Activated CD4-positive, alpha-beta T cell treated with anti-CD3 and anti-CD28 coated beads, Interleukin-2, amount 10 ng/mL, durations not matched to agents 24 days and 14 days (primary cell): ENCODE measurements at places on chromosomes 1 and 21.

DNA sequence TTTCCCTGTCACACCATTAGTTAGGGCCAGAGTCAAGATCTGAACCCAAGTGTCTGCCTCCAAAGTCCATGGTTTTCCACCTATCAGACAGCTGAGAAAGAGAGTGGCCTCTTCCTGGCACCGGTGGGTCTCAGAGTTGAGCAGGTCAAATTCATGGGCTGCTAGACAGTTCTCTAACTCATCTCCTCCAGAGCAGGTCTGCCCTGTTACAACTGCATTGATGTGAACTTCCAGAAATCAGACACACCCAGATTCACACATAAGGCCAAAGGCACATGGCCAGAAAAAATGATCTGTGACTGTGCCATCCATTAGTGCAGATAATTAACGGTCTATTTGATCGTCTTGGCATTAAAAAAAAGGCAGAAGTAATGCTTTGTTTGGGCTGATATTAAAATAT is 17.5 kb downstream of the SMIM12 start:
- no peak for DNase-seq

GRCh38 chr1:204495078-204495753 is 611 bp upstream of the PIK3C2B start:
- DNase-seq = no peak

DNA sequence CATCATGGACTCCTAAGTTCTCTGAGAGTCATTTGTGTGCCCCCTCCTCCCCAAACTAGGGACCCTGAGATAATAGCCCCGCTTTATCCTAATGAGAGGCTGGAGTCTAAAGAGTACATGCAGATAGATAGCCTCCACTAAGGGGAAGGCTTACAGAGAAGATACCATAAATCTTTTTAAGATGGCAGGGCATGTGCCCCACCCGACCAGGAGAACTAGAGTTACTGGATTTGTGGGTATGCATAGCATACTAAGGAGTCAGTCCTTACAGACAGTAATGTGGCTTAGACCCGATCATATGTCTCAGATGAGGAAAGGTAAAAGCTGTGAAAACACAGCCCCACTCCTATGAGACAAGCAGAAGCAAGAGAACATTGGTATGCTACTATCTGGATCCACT is 25.7 kb upstream of the PKN2 start:
- no peak for DNase-seq

DNA sequence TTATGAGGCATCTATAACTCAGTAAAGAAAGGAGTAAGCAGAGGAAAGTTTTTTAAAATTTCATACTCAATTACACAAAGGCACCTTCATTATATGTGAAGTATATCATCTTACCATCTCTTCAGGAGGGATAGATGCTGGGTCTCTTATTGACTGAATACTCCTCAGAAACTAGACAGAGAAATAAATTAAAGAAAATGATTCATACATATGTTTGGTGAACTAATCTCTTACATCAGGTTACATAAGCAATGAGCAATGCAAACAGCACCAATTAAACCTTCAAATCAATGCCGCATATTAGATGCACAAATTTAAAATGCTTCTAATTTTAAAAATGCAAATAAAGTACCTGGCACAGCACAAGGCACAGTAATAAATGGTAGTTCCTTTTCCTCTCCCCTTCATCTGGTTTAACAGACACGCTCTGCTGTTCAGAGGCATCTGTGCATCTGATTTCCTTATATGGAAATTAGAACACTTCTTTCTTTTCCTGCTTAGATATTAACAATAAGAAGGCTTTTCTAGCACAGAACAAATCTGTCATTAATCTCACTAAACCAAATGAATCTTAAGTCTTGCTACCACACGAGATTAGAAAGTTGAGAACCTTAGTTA is 20.0 kb downstream of the SCYL3 start:
- no peak for DNase-seq

DNA sequence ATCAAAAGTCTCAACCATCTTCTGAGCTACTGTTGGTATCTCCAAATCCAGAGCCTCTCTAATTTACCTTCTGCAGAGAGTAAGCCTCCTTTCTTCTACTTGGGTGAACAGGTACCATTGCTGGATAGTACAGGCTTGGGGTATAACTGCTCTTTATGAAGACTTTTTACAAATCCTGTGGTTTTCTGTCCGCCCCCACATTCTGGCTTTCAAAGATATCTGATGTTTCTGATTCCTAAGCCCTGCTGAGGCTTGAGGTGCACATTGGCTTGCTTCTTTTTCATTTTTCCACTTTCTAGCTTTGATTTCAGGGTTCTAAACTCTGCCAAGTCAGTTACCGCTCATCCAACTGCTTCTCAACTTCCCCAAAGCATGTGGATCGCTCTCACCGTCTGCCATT is 37.1 kb downstream of the TENT5C start:
- no peak for DNase-seq

DNA sequence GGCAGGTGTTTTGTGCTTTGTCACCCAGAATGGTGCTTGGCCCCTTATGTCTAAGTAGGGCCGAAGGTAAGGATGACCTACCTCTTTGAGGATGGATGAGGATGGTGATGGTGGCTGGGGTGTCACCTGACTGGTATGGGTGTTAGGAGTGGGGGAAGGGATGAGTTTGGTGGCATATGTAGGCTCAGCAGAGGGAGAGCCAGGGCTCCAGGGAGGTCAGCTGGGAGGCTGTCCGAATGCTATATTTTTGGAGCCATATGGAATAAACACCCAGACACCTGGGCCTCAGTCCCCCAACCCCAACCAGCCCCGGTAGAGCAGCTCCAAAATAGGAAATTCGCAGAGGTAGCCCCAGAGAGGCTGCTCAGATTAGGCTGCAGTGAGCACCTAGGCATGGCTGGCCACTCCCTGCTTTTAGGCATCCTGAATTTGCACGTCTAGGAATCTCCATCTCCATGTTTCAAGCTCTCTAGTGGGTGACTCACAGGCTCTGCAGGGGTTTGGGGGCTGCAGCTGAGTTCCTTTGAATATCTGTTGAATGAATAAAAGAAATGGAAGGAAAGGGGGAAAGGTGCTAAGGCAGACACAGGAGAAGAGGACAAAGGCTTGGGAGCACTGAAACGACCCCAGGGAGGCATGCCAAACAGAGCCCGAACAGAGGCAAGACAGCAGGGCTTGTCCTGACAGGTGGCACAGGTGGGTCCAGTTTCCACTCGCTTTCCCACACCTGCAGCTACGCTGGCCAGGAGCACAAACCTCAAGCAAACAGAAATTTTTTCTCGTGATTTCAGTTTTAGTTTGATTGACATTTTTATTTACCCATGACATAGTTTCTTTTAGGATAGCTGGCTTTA is 135.3 kb upstream of the EDN2 start:
- DNase-seq = no peak

DNA sequence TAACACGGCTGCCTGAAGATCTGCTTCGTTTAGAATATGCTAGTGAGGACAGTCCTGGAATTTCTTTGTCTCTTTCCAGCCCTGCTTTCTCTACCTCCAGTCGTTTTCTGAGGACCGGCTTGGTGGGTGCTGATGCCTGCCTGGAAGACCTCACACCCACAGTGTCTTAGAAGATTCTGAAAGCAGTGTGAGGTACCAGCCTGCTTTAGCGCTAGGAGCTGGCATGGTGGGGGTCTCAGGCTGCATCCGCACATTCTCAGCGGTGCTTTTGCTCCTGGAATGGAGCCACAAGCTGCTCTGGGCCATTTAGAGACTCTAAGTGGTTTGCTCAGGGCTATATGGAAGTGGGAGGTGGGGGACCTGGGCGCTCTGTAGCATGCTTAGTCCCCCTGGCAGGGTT is 61.4 kb downstream of the CD247 start:
- DNase-seq = no peak

DNA sequence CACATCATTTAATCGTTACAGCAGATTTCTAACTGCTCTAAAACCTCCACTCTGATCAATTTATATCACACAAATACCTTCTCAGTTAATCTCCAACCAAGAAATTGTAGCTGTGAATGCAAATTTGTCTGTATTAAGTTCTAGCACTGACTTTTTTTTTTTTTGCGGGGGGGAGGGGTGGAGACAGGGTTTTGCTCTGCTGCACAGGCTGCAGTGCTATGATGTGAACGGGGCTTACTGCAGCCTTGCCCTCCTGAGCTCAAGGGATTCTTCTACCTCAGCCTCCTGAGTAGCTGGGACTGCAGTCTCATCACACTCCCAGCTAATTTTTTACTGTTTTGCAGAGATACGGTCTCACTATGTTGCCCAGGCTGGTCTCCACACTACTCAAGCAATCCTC is 163.6 kb downstream of the RERE start:
- DNase-seq = no peak

DNA sequence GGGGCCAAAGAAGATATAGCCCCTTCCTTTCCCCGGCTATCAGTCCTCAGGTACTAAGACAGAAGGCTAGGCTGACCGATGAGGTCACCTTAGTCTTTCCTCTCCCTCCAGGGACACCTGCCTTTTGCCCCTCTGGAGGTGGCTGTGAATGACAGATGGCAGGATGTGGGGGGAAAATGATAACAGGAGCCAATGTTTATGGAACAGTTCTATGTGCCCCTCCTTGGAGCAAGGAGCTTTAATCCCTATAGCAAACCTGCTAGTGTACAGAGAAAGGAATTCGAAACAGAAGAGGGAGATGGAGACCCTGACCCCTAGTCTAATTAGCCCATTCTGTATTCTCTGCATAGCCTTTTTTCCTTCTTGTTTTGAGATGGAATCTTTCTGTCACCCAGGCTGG is 28.1 kb downstream of the SERINC2 start:
- DNase-seq = no peak

DNA sequence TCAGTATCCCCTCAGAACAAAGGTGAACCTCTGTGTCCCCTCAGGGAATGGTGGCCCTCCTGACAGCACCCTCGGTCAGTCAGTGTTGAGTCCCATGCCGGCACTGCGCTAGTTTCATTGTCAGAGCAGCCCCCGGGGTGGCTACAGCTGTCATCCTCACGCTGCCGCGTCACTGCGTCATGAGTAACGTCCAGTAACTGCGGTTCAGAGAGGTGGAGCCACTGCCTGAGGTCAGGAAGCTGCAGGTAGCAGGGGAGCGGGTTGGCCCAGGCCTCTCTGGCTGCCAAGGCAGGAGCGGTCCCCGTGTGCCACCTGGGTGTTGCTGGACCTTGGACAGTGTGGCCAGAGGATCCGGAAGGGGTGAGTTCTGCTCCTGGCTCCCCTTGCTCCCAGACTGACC is 20.2 kb upstream of the WNT4 start:
- DNase-seq = no peak

DNA sequence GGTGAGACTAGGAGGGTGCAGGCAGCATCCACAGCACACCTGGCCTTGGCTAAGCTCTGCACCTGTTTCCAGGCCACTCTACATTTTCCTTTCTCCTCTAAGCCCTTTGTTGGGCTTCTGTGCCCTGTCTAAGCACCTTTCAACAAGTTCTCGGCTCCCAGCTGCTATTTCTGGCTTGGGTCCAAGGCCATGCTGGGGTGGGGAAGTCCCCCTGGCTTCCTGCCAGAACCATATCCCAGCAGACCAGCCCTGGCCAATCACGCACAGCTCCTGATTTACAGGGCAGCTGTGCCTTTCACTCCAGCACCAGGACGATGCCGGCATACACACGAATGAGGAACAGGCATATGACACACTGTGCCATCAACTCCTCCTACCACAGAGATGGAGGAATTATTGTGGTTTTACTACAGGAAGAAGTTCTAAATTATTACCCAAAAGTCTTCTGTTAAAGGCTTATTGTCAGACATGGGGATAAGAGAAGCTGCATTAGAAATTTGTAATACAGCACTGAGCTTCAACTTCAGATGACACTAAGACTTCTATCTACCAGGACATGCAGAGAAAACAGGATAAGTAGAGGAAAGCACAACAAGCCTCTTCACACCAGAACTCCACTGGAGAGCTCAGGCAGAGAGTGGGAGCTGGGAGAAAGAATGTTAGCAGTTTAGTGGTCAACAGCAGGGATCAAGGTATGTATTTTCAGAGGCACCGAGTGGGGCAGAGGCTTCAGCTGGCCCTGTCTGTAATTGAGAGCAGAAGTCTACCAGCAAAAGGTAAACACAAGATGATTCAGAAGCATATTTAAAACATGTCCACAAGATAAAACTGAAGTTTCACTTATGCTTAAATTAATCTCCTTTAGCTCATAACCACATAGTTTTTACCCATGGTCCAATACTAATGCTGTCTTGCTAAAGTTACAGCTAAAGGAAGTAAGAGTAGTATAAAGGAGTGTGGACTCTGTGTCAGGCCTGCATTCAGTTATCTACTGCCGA is 37.4 kb downstream of the TRIT1 start:
- peak; percentile 90 for DNase-seq

- no peak for DNase-seq
Measured at GRCh38 chr1:224959115-224959514, 29.6 kb downstream of the DNAH14 start.

DNA sequence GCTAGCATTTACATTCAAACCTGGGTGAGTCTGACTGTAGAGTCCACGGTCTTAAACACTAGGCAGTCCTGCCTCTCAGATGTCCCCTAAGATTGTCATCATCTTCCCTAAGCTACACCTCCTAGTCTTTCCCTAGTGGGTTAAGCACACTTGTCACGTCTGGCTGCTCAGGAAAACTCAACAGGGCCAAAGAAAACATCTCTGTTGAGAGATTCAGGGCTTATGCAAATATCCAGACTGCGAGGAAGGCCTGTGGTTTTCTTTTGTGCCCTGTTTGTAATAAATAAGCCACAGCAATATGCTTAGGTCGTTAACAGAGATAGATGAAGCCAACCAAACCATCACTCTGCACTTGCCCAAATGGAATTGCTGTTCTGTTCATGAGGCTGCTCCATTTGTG is 472.6 kb upstream of the DEPDC1 start:
- no peak for DNase-seq

DNA sequence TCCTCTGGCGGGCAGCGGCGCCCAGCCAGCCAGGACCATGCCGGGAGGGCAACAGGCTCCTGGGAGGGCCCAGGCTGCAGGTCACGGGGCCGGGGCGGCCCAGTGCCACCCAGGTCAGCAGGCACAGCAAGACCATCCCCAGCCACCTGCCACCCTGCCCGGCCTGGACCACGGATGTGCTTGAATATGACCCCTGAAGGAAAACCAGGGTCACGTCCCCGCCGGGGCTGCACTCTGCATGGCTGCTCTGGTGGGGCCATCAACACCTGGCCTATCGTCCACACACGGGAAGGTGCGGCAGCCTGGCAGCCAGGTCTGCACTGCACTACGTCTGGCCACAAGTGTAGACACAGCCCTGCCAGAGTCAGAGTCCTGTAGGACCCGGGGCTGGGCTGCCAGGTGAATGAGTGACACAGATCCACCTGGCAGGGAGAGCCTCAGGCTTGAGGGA is 6.9 kb downstream of the WNT9A start:
- no peak for DNase-seq

DNA sequence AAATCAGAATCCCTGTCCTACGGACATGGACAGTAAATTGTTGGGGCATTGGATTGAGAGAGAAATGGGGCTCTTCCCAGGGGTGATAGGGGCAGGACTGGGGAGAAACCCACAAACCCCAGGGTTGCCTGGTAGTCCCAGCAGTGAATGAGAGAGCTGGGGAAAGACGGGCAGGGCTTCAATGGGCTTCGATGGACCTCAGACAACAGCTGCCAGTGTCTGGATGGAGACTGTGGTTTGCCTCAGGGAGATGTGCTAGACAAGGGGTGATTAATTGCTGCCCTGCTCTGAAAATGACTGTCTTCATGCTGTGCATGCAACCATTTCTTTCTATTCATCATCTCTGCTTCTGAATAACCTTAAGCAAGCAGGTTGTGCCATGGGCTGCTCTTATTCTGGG is 7.4 kb downstream of the GPR25 start:
- no peak for DNase-seq

GRCh38 chr1:19664453-19665185 is at the start of gene HTR6:
Gene HTR6 (plus strand): TSS chr1:19664875. CDS start chr1:19665754, 879 bp downstream.
- DNase-seq = peak; percentile 76
